ENCODE measurements at places on chromosomes 13 and 19.

- DNase-seq: no peak
These were observed 49.3 kb upstream of the TDRD3 start for GRCh38 chr13:60347690-60348089.

GRCh38 chr13:95289020-95289444 is 12.2 kb downstream of the ABCC4 start:
- no peak for DNase-seq

- no peak for DNase-seq
These were observed 26.8 kb upstream of the TINCR start for GRCh38 chr19:5594521-5594950.

DNA sequence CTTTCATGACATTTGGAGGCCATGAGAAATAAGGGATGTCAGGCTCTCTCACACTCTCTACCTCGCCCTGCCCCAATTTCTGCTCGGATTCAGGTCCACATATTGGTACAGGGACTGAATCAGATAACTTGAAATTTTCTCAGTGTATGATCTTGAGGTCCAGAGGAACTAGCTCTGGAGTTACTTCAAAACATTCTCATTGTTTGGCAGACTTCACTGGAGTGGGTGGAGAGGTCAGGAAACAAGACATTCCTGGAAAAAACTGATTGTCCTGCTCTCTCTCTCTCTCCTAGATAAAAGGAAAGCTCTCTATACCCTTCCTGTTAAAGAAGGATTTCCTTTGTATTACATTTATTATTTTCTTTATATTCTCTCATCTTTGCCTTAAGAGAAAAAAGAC is 428.1 kb upstream of the DACH1 start:
- DNase-seq: no peak

- DNase-seq: no peak
These were observed 402.4 kb downstream of the EFNB2 start for GRCh38 chr13:106133025-106133424.

DNA sequence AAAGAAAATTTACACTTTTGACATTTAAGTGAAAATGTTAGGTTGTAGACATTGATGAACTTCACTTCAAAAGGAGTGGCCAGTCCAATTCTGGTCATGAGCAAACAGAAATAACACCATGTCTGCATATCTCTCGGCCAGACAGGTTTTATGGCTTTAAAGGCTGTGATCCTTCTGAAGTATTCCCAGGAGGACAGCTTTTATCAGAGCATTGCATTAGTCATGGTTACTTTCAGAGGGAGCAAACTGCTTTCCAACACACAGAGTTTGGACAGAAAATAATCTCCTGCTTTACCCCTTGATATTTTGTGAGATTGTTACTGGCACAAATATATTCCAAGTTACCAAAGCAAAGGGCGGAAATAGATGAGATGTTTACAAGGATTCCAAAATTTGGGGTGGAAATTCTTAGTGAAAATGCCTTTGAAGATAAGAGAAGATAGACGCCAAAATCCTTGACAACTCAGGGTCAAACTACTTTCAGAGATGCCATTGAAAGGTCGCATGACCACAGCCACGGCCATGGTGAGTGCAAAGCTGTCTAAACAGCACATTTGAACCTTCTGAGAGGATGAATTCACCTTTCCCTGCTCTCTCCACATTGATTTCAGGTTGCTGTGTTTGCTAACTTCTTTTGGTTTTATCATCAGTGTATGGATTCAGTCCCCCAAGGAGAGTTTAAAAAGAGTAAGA is 584.5 kb upstream of the SGCG start:
- DNase-seq: no peak

GRCh38 chr19:6023085-6023682 is 45.2 kb upstream of the RANBP3 start:
- no peak for DNase-seq

DNA sequence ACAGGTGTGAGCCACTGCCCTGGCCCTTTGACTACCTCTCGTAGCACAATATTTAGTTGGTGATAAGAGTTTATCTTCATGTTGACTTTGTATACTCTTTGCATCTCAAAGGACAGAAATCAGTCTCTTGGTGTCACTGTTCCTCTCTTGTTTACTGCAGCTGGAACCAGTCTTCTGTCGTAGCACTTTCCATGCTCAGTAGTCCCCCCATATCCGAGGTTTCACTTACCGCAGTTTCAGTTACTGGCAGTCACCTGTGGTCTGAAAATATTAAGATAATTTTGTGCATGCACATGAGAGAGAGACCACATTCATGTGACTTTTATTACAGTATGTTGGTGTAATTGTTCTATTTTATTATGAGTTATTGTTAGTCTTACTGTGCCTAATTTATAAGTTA is 49.1 kb downstream of the WASF3 start:
- DNase-seq: no peak

DNA sequence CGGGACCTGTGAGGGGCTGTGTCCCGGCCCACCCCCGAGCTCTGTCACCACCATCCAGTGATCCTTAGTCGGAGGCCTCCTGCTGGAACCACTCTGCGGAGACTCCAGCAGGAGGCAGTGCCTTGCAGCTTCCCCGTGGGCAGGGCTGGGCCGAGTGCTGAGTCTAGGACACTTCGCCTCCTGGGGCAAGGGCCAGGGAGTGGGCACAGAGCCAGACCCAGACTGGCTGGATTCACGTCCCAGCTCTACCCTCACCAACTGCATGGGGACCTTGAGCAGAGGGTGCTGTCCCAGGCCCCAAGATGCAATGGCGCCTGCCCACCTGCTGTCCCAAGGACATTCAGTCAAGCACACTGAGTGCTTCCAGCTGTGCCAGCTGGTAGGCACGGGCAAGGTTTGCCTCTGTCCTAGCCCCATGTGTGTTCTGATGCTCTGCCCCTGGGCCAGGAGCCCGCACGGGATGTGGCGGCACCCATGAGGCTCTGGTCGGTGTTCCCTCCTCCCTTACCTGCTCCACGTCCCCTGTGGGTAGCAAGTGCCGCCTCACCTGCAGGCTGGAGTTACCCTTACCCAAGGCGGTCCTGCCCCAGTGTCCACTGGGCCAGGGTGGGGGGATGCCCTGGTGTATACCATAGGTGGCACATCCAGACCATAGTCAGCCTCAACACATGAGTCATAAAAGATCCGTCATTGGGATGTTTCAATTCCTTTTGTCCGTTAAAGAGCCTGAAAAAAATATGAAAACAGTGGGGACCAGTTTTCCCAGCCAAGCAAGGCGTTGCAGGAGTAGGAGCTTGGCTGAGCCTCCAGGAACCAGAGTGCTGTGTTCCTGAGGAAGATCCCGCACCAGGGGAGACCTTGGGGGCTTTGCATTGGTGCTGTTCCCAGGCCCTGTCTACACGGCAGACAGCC is 7.4 kb downstream of the FZR1 start:
- no peak for DNase-seq

- DNase-seq: no peak
These were observed 14.2 kb downstream of the RB1 start for GRCh38 chr13:48317511-48318376.

GRCh38 chr19:21084343-21084742 is 2.3 kb downstream of the ZNF714 start:
- DNase-seq: peak; percentile 12

DNA sequence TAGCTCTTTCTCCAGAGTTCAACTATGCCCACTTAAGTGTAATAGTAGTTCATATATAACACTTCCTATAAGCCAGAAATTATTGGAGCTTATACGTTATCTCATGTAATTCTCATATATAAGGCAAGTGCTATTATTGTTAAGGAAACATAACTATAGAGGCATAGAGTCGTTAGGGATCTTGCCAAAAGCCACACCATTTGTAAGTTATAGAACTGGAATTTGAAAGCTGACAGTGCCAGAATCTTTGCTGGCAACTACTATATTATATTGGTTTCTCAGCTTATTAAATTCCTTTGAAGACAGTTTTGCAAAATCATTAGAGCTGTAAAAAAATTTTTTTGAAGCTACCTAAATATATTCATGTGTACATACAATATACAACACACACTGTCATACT is 51.0 kb upstream of the MBNL2 start:
- DNase-seq: no peak

GRCh38 chr13:71303144-71303543 is 563.9 kb downstream of the DACH1 start:
- DNase-seq: no peak

DNA sequence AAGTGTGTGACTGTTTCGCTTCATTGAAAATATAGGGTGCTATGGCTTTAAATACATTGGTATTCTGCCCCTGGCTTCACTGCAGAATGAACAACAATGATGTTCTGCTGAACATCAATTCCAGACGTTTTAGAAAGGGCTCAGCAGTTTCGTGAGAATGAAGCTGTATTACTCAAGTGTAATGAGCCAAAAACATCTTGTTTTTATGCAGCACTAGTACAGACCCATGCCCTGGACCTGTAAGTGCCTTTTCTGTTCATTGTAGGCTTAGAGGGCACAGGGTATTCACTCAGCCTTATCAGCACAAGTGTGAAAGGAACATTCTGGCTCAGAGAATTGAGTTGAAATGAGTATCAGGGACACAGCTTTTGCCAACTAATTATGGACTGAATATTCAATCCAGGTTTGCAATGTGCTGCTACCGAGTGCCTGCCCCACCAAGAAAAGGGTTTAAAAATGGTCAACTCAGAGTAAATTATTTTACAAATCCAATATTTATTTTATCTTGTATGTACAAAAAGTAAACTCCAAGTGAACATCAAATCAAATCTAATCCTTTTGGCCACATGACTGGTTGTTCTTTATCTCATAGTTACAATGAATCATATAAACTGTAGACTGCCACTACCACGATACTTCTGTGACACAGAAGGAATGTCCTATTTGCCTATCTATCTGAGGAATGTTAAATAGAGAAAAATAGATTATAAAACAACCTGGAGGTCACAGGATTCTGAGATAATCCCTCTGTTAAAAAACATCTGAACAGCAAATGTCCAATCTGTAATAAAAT is 362.8 kb downstream of the NALCN start:
- DNase-seq: no peak

GRCh38 chr13:32314271-32315237 is 609 bp downstream of the ZAR1L start:
- DNase-seq: no peak

DNA sequence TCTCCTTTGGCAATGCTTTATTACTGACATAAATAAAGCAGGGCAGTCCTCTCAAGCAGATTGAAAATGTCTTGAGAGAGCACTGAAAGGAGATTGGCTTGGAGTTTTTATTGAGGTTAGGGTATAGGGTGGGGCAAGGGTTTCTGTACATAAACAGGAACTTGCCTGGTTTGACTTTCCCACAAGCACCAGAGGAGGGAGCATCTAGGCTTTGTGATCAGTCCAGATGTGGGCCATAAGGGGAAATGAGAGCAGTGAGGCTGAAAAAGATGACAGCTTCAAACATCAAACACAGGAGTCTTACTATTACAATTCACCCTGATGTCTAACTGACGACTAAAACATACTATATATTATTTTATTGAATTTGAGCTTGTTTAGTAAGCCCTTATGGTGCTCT is 260.9 kb downstream of the MTUS2 start:
- peak; percentile 48 for DNase-seq

DNA sequence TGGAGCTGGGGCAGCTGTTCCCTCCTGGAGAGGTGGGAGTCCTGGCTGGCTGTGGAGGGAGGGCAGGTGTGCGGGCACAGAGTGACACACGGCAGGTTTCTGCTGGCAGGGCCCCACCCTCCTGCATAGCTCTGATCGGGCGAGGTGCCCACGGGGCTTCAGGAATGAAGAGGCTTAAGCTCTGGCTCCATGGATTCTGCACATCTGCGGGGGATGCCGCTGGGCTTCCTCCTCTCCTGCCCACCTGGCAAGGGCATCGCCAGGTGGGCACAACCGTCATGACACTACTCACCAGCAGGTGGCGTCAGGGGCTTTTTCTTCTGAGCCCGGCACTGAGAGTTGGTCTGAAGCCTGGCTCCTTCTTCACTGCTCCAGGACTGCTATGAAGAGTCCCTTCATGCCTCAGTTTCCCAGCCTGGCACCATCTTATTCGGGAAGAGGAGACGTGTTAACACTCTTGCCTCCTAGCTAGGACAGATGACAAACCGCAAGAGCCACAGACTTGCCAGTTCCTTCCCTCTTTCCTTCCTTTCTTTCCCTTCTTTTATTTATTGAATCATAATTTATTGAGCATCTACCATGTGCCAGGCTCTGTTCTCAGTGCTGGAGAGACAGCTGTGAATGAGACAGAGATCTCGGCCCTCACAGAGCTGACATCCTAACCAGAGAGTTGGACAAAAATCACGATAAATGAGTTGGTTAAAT is 15.2 kb upstream of the PAK4 start:
- DNase-seq: no peak

DNA sequence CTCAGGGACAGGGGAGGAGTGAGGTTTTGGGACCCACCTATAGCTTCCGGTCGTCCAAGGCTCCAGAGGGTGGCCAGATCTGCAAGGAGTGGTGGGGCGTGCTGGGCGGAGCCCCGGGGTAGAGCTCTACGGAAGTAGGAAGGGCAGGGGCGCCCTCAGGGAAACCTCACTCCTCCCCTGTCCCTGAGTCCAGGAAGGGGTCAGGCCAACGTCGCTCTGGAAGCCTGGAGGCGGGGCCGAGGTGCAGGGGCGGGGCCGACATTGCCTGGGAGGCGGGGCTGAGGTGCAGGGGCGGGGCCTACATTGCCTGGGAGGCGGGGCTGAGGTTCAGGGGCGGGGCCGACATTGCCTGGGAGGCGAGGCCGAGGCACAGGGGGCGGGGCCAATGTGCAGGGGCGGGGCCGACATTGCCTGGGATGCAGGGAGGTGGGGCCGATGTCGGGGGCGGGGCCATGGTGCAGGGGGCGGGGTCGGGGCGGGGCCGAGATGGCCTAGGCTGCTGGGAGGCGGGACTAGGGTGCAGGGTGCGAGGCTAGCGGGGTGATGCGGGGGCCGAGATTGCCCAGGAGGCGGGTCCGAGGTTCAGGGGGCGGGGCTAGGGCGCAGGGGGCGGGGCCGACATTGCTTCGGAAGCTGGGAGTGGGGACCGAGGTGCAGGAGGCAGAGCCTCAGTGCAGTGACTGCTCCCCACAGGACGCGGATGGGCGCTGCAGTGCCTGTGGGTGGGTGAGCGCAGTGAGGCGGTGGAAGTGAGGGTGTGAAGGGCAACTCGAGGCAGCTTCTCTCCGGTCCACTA is 4.9 kb upstream of the PALM start:
- DNase-seq: no peak

DNA sequence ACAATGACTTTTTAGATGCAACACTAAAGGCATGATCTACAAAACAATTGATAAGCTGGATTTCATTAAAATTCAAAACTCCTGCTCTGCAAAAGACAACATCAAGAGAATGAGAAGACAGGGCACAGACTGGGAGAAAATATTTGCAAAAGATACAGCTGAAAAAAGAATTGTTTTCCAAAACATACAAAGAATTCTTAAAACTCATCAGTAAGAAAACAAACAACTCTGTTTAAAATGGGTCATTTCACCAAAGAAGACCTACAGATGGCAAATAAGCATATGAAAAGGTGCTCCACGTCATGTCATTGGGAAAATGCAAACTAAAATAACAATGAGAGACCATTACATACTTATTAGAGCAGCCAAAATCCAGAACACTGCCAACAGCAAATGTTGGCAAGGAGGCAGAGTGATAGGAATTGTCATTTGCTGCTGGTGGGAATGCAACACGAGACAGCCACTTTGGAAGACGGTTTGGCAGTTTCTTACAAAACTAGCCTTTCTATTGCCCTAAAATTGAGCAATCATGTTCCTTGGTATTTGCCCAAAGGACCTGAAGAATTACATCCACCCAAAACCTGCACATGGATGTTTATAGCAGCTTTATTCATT is 39.2 kb downstream of the FLT1 start:
- no peak for DNase-seq

Data from GM12878 (cell line).